ENCODE measurements at places on chromosomes 4 and X.

GRCh38 chrX:43349363-43349762, 306.7 kb upstream of the MAOA start:
- DNase-seq = peak; percentile 46

- no peak for DNase-seq
Measured at GRCh38 chrX:105527759-105528158, 294.6 kb upstream of the NRK start.

DNA sequence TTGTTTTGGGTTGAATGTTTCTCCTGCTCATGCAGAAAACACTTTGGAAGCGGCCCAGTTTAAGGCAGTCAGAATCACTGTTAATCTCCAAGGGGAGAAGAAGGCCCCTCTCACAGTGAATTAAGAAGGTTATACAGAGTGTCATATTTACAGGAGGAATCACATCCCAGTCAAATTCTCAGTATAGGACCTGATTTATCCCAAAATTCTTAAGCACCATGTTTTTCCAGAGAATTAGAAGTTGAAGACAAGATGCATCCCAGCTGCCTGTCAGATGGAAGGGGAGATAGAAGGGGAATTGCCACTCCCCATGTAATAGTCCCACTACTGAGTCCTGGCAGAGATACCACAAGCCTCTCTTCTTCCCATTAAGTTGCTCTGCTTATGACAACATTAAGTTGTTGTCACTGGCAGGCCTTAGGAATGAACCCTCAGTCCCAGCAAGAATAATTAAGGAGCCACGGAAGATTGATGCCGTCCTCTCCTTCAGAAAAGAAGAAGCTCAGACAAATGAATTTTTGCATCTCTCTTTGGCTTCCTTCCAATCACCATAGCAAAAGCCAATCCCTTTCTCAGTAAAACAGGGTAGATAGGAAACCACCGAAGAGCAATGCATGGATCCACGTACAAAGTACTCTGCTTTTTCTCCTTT, 138.4 kb downstream of the LDB2 start:
- DNase-seq = no peak

DNA sequence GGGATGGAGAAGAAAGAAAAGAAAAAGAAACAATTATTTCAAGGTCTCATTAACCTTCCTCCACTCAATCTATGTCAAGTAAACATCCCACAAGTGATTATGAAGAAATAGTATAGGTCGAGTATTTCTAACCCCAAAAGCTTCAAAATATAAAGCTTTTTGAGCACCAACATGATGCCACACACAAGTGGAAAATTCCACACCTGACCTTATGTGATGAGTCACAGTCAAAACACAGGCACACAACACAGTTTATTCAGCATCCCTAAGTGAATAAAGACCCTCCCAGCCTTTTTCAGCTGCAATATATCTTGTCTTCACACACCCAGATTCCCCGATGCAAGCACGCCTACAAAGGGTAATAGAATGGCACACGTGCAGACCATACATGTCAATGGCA, 51.7 kb upstream of the VEGFC start:
- DNase-seq = no peak

DNA sequence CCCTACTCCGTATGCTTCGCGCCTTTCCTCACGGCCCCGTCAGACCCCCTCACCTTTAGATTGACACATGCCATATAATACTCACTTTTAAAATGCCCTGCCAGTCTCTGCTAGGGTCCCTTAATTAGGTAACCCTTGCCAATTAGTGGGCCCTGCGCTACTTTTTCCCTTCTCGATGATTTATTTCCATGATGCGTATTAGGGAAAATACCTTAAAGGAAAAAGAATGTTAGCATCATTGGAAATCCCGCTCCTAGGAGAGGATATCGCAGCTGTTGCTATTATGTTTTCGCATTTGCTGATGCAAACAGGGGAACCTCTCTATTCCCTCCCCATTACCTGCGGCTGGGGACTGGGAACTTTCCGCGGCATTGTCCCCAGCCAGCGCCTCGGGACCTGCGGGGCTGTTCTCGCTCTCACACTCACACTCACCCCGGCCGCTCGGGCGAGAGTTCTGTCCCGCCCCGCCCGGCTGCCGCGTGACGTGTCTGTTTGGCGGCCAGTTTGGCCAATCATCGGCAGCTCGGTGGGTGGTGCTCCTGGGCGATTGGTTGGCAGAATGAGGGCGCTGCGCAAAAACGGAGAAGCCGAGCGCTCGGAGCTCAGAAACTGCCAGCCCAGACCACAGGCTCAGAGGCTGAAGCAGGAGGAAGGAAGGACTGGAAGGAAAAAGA, at the start of gene PCDH10:
Gene PCDH10 (plus strand): TSS at position 605 of the 674 bp plus-strand sequence. CDS start 847 bp downstream, outside the sequence.
- DNase-seq = peak; percentile 90
